ENCODE measurements at places on chromosomes 1 and 21. TPM values are rescaled to one million over a fixed set of nuclear protein-coding genes. Genes with fewer than 3 reads are reported as not detected.

DNA sequence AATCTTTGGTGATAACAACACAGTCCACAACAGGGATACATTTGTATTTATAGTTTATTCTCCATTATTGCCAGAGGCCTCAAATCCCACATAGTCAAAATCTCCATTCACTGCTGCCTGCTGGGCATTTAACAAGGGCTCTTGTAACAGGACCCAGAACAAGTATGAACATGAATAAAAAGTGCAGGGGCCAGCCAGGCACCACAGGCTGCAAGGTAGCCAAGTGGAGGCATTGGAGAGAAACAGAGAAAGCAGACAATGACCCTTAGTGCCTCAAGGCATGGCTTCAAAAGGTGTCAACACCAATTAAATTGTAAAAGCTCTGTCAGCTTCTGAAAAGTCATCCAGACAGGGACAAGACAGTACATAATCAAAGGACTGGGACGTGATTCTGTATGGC is 116.8 kb downstream of the ATP6V1G3 start:
- DNase-seq, result no peak

GRCh38 chr1:193265716-193266115 is 79.3 kb upstream of the B3GALT2 start:
- no peak for DNase-seq

DNA sequence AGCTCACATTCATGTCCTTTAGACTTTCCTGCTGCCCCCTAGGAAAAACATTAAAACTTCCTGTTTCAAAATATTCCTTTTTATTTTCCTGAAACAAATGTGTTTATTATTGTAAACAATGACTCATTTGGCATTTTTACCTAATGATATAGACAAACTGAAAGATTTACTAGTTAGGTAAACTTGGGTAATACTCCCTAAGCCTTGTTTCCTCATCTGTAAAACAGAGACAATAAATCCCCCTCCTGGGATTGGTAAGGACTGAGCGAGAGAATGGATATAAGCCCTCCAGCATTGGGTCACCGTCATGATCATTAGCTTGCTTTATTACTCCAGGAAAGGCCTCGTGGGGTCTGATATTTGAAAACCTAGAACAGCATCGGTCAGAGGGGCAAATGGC is 59.8 kb downstream of the LPAR3 start:
- no peak for DNase-seq

Gene ARID1A
- total RNA-seq, result 29.4 TPM
